Astrocyte of the hippocampus (primary cell): ENCODE measurements at places on chromosomes 1 and 21.

- DNase-seq: peak; percentile 70
These were observed 49.3 kb downstream of the ADAMTS1 start for GRCh38 chr21:26795866-26796329.

- DNase-seq: peak; percentile 53
These were observed 29.4 kb downstream of the MRPL37 start for GRCh38 chr1:54229281-54229891.

DNA sequence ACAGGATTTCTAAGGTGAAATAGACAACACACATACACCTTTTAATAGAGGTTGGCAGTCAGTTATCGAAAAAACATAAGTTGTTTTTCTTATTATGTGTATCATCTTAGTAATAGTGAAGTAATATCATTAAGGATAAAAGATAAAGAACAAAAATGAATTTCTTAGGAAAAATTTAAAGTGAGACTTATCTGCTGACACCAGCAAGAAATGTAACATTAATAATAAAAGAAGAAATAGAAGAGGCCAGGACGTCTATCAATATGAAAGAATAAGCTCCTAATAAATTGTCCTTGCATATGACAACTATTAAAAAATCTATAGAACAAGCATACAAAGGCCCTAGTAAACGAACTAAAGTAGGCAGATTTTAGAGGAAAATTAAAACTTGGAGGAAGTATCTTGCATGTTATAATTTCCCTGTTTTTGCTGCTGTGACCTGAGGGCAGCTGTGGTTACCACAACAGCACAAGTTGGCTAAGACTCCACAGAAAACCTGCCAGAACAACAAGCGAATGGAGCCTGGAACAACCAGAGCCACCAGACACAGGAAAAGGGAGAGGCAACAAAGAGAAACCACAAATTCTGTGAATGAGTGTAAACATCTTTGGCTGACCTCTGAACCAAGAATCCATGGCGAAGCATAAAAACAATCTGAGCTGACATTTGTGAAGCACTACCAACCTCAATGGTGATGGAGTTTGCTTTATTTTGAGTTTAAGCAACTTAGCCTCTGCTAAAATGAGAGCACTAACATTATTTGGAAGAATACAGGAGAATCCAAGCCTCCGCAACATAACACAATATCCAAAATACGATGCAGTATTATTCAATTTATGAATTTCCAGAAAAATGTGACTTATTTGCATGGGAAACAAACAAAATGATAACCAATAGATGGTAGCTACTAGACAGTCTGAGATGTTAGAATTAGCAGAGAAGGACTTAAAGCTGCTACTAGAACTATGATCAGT, 207.5 kb downstream of the KCNT2 start:
- DNase-seq: peak; percentile 90

DNA sequence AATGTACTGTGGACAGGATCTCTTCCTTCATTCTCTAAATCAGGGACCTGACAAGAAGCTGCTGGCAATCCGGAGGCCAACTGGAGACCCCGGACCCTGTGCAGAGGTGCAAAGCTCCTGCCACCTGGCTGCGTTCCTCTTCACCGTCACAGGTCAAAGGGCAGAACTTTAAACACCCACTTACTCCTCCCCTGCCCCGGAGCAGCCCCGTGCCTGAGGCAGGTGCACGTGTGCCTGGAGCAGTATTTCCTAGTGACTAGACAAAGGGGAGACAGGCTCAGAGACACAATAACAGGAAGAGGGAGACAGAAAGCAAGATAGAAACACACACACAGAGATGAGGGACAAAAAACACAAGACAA, 6.6 kb upstream of the PIGC start:
- peak; percentile 5 for DNase-seq
